ENCODE measurements at places on chromosomes 1 and 21. TPM values are rescaled to one million over a fixed set of nuclear protein-coding genes. Genes with fewer than 3 reads are reported as not detected.
A peak's percentile ranks its signal among the peaks of the same experiment; 100 is the strongest.

Gene LYPD8
- total RNA-seq, result 0.79 TPM

Gene CADM3
- total RNA-seq, result 6.4 TPM

Gene KCNH1
- total RNA-seq, result 2.8 TPM

Gene PTPRC
- 9.7 TPM for total RNA-seq

Gene RBM11
- total RNA-seq, result 5.3 TPM

DNA sequence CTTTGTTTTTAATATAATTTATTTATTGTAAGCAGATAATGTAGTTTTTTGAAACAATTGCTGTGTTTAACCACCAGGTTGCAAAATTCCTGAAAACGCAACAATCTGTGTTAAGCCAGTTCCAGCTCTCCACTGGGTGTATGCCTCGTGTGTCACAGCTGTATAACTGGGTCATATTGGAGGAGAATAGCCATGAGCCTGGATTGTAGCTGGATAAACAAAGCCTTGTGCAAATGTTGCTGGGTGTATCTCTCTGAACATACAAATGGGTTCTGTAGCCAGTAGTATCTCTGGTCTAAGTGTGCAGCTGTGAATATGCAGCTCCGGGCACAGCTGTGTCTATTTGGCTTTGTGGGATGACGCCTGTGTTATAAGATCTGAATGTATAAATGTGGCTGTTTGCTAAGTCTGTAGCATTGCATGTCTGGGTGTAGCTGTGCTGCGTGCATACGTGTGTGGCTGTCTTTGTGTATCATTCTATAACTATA, 2.8 kb downstream of the TCEA3 start:
- no peak for DNase-seq

GRCh38 chr1:2042830-2043773, 7.1 kb upstream of the PRKCZ start:
- no peak for DNase-seq

GRCh38 chr1:184025242-184025675, 12.3 kb downstream of the COLGALT2 start:
- no peak for DNase-seq

GRCh38 chr1:63857478-63857877, 83.7 kb downstream of the ROR1 start:
- DNase-seq, result no peak

GRCh38 chr1:183476081-183476480, 3.8 kb downstream of the SMG7 start:
- DNase-seq, result no peak

DNA sequence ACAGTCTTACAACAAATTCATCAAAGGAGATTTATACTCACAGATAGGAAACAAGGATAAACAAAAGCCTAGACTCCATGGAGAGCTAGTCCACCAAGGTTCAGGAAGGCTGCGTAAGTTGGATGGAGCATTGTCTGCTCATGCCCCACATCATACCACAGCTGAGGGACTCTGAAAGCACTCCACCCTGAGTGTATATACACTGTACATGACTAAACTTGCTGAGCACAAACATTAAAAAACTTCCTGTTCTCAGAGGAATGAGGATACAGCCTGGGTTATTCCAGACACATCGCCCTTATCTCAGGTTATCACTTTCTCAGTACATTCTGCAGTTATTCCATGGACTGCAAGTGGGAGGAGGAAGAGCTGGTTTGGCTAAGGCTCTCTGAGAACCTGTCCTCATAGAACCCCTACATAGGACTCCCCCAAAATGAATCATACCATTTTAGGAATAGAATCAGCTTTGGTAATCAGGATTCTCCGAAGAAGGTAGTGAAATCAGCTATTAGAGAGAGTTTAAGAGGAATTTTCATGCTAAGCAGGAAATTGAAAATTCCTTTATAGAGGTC, 58.0 kb upstream of the PRMT6 start:
- no peak for DNase-seq

- peak; percentile 20 for DNase-seq
Observed at GRCh38 chr1:25433389-25434186, 2.9 kb downstream of the MACO1 start.

GRCh38 chr1:87451229-87451920, 122.7 kb downstream of the LMO4 start:
- no peak for DNase-seq
